ENCODE measurements at places on chromosomes 1 and 21. TPM values are rescaled to one million over a fixed set of nuclear protein-coding genes. Genes with fewer than 3 reads are reported as not detected.

Gene AMY1C
- not detected for total RNA-seq

Gene DUSP12
- 48.5 TPM for total RNA-seq

Gene NR1I3
- not detected for total RNA-seq

Gene OR2G6
- not detected for total RNA-seq

Gene CCDC30
- 12.0 TPM for total RNA-seq

DNA sequence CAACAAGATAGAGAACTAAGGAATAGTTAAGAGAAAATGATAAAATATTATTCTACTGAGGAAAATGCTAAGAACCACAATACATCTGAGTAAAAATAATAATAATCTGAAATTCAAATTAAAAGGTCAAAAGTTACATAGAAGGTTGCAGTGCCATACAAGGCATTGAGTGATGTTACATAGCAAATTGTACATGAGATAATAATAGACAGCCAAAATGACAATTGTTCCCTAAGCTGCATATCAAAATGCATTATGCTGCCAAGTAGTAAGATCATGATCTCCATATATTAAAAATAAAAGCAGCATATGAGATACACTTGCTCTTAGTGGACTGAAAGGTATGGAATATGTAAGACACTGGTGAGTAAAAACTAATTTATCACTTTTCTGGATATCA, 547.7 kb downstream of the KCNT2 start:
- H3K27me3 ChIP-seq, result no peaks in the 10 kb centered on the region
- H3K4me1 ChIP-seq, result no peaks in the 10 kb centered on the region
- H3K27ac ChIP-seq, result no peak overlapping the region
- DNase-seq, result no peak

GRCh38 chr1:66383168-66383567, 150.8 kb upstream of the SGIP1 start:
- no peaks in the 10 kb centered on the region for H3K4me1 ChIP-seq
- no peak overlapping the region for H3K4me3 ChIP-seq
- no peaks in the 10 kb centered on the region for H3K27me3 ChIP-seq
- no peak overlapping the region for H3K27ac ChIP-seq

DNA sequence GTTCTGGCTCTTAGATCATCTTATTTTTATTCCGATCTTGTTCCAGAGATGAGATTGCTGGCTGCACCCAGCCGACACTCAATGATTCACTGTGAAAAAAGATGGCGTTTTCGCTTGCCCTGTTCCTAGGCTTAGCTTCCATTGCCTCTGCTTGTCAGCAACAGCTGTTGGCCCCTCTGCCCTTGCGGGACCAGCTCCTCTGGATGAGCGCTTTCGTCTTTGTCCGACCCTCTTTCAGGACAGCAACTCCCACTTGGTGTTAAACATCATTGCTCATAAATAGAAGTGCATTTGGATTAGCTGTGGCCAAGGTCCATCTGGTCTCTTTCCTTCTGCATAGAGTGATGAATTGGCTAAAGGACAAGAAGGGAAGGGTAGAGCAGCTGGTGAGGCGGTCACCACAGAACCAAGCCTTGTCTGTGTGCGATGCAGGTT, 43.5 kb upstream of the SCCPDH start:
- no peak overlapping the region for H3K4me3 ChIP-seq
- H3K27me3 ChIP-seq, result no peaks in the 10 kb centered on the region
- H3K27ac ChIP-seq, result no peak overlapping the region
- no peaks in the 10 kb centered on the region for H3K36me3 ChIP-seq
- DNase-seq, result no peak
- peaks cover 19% of the 10 kb centered on the region for H3K4me1 ChIP-seq

DNA sequence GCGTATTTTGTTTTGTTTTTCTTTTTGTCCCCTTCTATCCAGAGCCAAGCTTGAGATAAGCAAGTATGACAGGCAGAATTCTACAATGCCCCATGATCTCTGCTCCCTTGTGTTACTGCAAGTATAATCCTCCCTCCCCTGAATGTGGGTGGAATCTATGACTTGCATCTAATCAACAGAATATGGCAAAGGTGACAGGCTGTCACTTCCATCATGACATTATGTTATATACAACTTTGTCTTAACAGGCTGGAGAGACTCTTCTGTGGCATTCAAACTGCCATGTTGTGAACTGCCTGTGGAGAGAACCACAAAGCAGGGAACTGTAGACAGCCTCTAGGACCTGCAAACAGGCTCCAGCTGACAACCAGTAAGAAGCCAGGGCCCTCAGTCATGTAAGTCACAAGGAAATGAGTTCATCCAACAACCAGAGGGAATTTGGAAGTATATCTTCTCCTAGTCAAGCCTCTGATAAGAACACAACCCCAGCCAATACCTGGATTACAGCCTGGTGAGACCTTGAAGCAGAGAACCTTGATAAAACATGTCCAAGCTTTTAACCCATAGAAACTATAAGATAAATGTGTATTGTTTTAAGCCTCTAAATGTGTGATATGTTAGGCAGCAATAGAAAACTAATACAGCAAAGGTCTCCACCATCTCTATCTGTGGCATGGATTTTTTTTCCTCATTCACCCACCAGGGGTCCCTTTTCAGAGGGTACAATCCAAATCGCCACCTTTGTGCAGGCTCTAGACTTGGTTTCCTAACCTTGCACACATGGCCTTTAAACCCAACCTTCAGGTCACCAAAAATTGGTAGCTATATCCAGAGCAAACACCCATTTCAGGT, 5.7 kb upstream of the C1orf162 start:
- no peaks in the 10 kb centered on the region for H3K27me3 ChIP-seq
- H3K4me1 ChIP-seq, result no peaks in the 10 kb centered on the region
- H3K36me3 ChIP-seq, result peaks cover 13% of the 10 kb centered on the region
- DNase-seq, result no peak

DNA sequence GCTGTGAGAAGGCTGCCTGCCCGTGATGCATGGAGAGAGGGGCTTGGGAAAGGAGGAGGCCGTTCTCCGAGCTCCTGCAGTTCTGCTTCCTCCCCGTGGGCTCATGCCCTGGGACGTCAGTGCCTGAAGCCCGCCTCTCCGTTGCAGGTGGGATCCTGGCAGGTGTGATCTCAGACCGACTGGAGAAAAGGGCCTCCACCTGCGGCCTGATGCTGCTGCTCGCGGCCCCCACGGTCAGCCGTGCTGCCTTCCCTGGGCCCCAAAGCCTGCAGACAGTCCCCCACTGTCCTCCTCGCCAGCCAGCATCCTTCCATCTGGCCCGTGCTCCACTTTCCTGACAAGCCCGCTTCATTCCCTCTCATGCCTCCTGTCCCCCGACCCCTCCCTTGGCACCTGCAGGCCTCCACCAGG, 50.9 kb downstream of the SLC37A1 start:
- peaks cover 16% of the 10 kb centered on the region for H3K4me1 ChIP-seq
- no peaks in the 10 kb centered on the region for H3K27me3 ChIP-seq
- H3K36me3 ChIP-seq, result peaks cover 83% of the 10 kb centered on the region
- no peak overlapping the region for H3K27ac ChIP-seq
- H3K4me3 ChIP-seq, result no peak overlapping the region

- no peak for DNase-seq
- H3K27ac ChIP-seq, result no peak overlapping the region
- no peaks in the 10 kb centered on the region for H3K4me1 ChIP-seq
- no peak overlapping the region for H3K4me3 ChIP-seq
- H3K36me3 ChIP-seq, result no peaks in the 10 kb centered on the region
Measured at GRCh38 chr1:222441066-222441465, 106.8 kb downstream of the HHIPL2 start.

DNA sequence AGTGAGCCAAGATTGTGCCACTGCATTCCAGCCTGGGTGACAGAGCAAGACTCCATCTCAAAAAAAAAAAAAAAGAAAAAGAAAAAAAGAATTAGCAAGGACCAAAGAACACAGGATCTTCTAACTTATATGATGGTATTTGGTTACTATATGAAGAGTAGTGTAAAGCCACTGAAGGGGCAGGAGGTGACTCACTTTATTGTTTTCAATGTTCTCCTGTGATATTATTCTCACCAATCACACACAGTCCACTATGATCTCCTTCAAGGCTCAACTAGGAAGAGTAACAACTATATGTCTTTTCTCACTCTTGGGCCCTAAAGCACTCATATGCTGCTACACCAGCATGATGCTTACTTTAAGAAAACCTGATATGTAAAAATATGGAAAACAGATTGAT, 26.7 kb downstream of the RC3H1 start:
- no peak overlapping the region for H3K27ac ChIP-seq
- no peaks in the 10 kb centered on the region for H3K27me3 ChIP-seq
- H3K4me3 ChIP-seq, result no peak overlapping the region
- H3K4me1 ChIP-seq, result no peaks in the 10 kb centered on the region
- H3K36me3 ChIP-seq, result peaks cover 30% of the 10 kb centered on the region

Measured in spinal cord (tissue), 10 donors.